ENCODE measurements at places on chromosomes 6 and 20. TPM values are rescaled to one million over a fixed set of nuclear protein-coding genes. Genes with fewer than 3 reads are reported as not detected.

GRCh38 chr6:137486416-137486815 lies 7.8 kb downstream of the OLIG3 start:
- DNase-seq: no peak

DNA sequence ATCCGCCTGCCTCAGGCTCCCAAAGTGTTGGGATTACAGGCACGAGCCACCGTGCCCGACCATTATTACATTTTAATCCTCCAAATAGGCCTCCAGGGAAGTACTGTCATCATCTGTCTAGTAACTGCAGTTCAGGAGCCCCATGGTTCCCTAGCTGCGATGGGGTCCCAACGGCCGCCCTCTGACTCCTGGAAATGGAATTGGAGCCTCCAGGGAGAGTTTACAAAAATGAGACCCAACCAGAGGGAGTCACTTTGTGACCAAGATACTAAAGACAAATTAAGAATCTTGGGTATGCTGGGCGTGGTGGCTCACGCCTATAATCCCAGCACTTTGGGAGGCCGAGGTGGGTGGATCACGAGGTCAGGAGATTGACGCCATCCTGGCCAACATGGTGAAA lies 36.7 kb downstream of the TFAP2C start:
- DNase-seq: no peak

The MYL9 gene
- total RNA-seq: 246 TPM

DNA sequence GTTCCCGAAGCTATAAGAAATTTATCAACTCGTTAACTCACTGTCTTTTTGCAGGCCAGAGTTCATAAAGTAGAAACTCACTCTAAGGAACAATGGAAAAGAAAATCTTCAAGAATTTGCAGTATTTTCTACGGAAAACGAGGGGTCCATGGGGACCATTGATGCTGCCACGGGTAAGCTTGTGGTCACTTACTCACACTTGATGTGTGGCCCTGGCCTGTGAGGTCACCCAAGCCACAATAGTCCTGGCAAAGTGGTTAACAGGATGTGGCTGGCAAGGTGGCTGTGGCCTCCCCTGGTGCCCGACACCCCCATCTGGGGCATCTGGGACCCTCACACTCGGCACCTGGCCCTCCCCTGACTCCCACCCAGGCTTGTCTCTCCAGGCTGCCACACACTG lies 123.4 kb downstream of the C6orf118 start:
- no peak for DNase-seq

DNA sequence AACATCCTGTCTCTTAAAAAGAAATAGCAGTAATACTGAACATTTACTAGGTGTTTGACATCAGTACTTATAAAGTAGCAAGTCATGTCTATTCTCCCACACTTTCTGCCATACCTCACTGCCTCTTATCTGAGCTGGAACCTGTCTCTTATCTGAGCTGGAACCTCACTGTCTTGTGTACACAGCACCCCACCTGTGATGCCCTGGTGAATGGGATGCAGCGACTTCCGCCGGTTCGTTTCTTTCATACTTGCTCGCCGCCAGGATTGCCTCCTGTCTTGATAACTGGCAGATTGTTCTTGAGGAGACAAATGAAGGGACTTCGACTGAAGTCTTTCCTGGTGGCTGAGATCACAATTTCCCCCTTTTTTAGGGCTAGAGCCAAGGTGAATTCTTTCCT lies 2.9 kb downstream of the DSN1 start:
- DNase-seq: no peak

The HCRTR2 gene
- not detected for total RNA-seq

The SIRPB1 gene
- total RNA-seq: 2.5 TPM

- DNase-seq: no peak
Observed at GRCh38 chr6:6497976-6498375, 90.5 kb upstream of the LY86 start.

GRCh38 chr20:35284267-35284991 lies at the start of gene EIF6:
Gene EIF6 (minus strand): TSS chr20:35284772. CDS start chr20:35284487, 285 bp downstream.
- DNase-seq: no peak
